ENCODE measurements at places on chromosomes 4 and X. TPM values are rescaled to one million over a fixed set of nuclear protein-coding genes. Genes with fewer than 3 reads are reported as not detected.

The IGFBP7 gene
- total RNA-seq = 4.3 TPM

The GYPE gene
- total RNA-seq = 1.3 TPM

The PNMA6A gene
- total RNA-seq = 2.9 TPM

The KDR gene
- 0.10 TPM for total RNA-seq

The RAB41 gene
- not detected for total RNA-seq

The TREX2 gene
- total RNA-seq = 1.1 TPM

The GYPB gene
- total RNA-seq = not detected

The HPGD gene
- 1.1 TPM for total RNA-seq

The RBMX2 gene
- total RNA-seq = 46.8 TPM

The DGAT2L6 gene
- total RNA-seq = not detected

The CLDN34 gene
- not detected for total RNA-seq

The SPATA18 gene
- total RNA-seq = 4.1 TPM

The RS1 gene
- total RNA-seq = not detected

The ADH1A gene
- not detected for total RNA-seq

The TRPC3 gene
- not detected for total RNA-seq

The TCEAL4 gene
- total RNA-seq = 104 TPM

The SERPINA7 gene
- not detected for total RNA-seq

The FHIP1A gene
- total RNA-seq = 0.12 TPM

The SSX2 gene
- total RNA-seq = not detected

The SNCA gene
- 99.1 TPM for total RNA-seq

The CSN1S1 gene
- not detected for total RNA-seq

The AMER1 gene
- total RNA-seq = 5.9 TPM

The ADGRG4 gene
- total RNA-seq = not detected

The PAGE2 gene
- total RNA-seq = not detected

The SPANXN1 gene
- total RNA-seq = not detected

The ETDA gene
- total RNA-seq = not detected

The P2RY10 gene
- not detected for total RNA-seq

The BRCC3 gene
- 12.7 TPM for total RNA-seq

The TLR10 gene
- total RNA-seq = not detected

The ARAP2 gene
- 7.9 TPM for total RNA-seq

The ARX gene
- total RNA-seq = 0.20 TPM

The HTN3 gene
- total RNA-seq = not detected

The IQCM gene
- 0.52 TPM for total RNA-seq

The OSTC gene
- 143 TPM for total RNA-seq

The GAGE13 gene
- total RNA-seq = not detected

The GLRA3 gene
- total RNA-seq = 0.09 TPM

All from NCI-H460 (cell line).